Glutamatergic neuron (in vitro differentiated cells): ENCODE measurements at places on chromosomes 11 and 22. TPM values are rescaled to one million over a fixed set of nuclear protein-coding genes. Genes with fewer than 3 reads are reported as not detected.

DNA sequence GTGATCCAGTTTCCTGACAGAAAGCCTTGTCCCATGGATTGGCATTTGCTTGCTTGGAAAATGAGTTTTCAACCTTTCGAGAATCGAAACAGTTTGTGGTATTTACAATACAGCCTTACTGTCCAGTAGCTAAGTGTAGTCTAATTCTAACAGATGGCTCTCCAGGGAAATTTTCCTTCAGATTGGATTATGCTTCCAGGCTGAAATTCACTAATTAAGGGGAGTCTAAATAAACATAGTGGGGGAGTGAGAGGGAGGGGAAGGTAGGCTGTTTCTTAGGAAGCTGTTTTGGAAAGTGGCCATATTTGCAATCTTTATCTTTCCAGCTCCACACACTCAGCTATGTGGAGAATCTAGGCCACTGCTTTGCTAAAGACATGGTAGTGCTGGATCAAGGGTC, 81.3 kb downstream of the SYT9 start:
- no peaks in the 10 kb centered on the region for H3K36me3 ChIP-seq
- H3K27ac ChIP-seq: no peak overlapping the region
- DNase-seq: no peak
- no peak overlapping the region for H3K4me3 ChIP-seq
- H3K4me1 ChIP-seq: no peaks in the 10 kb centered on the region

Gene OR52N5
- not detected for total RNA-seq

Gene PGA5
- total RNA-seq: not detected

GRCh38 chr22:27687984-27688545, 113.5 kb downstream of the MN1 start:
- H3K4me3 ChIP-seq: no peak overlapping the region
- no peak for DNase-seq
- peaks cover under 1% of the 10 kb centered on the region for H3K27me3 ChIP-seq
- H3K27ac ChIP-seq: no peak overlapping the region
- H3K36me3 ChIP-seq: no peaks in the 10 kb centered on the region

- DNase-seq: no peak
- H3K36me3 ChIP-seq: peaks cover 6% of the 10 kb centered on the region
- no peaks in the 10 kb centered on the region for H3K4me1 ChIP-seq
Observed at GRCh38 chr22:49533886-49534285, 293.8 kb downstream of the BRD1 start.

DNA sequence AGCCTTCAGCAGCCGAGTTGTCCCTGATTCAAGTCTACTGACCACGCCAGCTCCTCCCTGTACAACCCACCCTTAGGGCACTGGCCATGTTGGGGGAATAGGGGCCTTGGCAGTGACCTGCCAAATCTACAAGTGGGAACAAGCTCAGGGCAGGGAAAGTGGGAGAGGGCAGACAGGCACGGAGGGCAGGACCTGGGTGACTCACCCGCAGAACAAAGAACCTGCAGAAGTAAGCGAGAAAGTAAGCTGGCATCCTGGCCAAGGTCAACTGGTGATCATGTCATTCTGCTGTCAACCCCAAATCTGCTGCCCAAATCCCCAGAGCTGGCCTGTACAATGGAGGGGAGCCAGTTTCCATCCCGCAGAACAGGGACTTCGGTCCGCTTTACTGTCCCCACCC, 7.9 kb upstream of the SCGB1A1 start:
- DNase-seq: no peak
- H3K4me3 ChIP-seq: no peak overlapping the region
- no peaks in the 10 kb centered on the region for H3K4me1 ChIP-seq
- no peaks in the 10 kb centered on the region for H3K36me3 ChIP-seq

Gene TH
- not detected for total RNA-seq

Gene CRYAB
- 0.64 TPM for total RNA-seq
